ENCODE measurements at places on chromosomes 2 and 18. TPM values are rescaled to one million over a fixed set of nuclear protein-coding genes. Genes with fewer than 3 reads are reported as not detected.

DNA sequence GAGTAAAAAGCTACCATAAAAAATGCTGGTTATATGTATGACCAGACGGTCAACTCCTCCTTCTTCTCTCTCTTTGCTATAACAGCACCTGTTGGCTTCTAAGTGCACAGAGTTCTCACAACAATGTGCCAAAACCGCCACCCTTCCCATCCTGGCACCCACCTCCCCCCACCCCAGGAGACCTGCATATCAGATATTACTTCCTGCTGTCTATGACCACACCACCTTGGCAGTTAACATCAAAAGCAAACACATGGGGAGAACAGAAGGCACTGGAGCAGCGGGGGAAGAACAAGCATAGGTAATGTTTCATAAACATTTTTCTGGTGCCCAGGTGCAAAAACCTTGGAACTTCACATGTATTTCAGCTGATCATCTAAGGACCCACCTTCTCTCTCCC, 15.5 kb downstream of the SPRED2 start:
- DNase-seq, result no peak

DNA sequence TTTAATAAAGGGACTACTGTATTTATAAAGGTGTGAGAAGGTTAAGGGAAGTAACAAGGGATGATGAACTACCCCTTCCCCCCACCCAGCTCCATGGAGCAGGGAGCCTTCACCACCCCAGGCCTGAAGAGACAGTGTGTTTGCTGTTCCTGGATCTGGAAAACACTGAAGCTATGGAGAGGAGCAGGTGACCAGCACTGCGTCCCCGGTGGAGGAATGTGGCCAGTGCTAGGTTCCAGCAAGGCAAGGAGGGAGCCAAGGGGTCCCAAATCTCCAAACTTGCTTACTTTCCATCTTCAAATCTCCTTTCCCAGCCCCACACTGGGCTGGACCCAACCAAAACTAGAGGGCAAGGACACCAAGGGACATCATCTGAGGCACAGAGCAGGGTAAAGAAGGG, 128.7 kb upstream of the CD302 start:
- DNase-seq, result no peak

GRCh38 chr2:65227020-65227455, 593 bp upstream of the ACTR2 start:
- DNase-seq, result no peak

- DNase-seq, result no peak
Observed at GRCh38 chr2:241379481-241380480, 23.7 kb downstream of the FARP2 start.

- no peak for DNase-seq
Observed at GRCh38 chr2:44559108-44559507, 197.4 kb downstream of the CAMKMT start.

IFIH1 gene
- 2.3 TPM for total RNA-seq

MPP4 gene
- total RNA-seq, result 0.45 TPM
